ENCODE measurements at places on chromosomes 5 and 9.

DNA sequence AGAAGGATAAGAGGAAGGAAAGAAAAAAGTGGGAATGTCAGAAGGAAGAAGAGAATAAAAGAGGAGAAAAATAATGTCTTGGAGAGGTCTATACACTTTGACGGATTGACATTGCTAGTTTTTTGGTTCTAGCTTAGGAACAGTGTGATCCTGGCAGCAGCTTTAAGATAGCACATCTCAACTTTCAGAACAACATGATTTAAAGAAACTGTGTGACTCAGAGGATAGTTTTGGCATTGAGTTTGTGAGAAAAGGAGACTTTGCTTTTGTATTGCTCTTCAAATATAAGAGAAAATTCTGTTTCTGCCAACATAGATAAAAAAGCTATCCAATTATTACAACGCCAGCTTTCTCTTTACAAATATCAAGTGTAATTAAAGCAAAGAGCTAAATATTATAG is 260.7 kb upstream of the ARRDC3 start:
- DNase-seq = no peak

- no peak for DNase-seq
These were observed 56.0 kb upstream of the FAM174A start for GRCh38 chr5:100479079-100479688.

DNA sequence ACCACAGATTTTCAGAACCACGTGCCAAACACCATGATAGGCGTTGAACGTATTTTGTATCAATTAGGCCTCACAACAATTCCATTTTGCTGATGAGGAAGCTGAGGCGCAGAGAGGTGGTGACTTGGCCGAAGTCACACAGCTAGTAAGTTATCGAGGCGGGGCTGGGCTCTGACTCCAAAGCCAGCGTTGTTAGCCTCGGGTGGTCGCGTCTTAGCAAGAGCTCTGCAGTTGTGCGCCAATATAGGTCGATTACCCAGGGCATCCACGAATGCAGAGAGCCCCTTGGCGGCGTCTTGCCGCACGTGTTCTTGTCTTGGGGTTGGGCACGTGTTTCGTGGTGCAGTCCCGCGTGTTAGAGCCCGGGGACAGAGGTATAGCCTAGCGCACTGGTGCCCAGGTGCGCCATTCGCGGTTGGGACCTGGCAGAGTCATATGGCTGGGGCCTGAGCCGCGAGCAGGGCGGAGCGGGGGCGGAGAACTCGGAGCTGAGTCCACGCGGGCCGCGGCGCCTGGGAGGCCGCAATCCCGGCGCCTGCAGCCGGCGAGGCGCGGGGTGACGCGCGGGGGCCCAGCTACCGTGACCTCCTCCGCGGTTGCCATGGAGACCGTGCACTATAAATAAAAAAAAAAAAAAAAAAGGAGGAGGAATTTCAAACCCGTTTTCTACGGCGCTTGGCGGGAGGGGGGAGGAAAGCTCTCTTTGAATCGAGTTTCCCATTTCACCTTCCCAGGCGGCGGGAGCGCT is 62.3 kb downstream of the CXXC5 start:
- no peak for DNase-seq

- DNase-seq = no peak
These were observed 235.5 kb downstream of the TMEM161B start for GRCh38 chr5:88033191-88033590.

- DNase-seq = no peak
These were observed 437.8 kb downstream of the ARHGEF28 start for GRCh38 chr5:74063821-74064220.

DNA sequence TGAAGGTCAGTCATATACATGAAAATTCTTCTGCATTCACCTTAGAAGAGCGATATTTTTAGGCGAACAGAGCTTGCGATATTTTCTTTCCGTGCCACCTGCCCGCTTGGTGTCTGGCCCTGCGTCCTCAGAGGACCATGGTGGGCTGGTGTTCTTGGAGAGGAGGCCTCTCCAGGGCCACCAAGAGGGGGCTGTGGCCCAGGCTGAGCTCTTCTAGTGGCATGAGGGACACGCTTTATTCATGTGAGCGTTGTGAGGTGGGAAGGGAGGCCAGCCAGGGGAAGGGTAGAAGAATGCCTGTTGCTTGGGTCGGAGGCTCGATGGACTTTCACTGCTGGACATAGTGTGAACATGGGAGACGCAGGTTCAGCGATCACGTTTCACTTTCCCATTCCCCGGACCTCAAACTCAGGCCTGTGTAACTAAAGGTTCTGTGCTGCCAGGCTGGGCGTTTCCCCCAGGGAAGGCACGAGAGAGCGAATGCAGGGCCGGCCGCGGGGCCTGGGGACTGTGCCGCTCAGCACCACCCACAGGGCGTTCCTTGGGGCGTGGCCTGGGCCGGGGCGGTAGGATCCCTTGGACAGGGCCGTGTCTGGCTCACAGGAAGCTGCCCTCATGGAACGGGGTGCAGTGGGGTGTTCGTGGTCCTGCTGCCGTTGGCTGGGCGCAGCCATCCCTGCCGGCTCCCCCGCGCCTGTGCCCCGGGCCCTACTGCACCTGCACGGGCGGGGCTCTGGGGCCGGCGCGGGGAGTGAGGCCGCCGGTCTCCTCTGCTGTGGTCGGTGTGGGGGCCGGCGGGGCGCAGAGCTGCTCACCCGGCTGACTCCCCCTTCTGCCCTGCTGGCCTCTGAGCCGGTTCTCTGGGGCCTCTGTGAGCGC is 40.7 kb upstream of the CLPTM1L start:
- peak; percentile 25 for DNase-seq

GRCh38 chr5:39194466-39195136 is 24.8 kb downstream of the FYB1 start:
- no peak for DNase-seq

DNA sequence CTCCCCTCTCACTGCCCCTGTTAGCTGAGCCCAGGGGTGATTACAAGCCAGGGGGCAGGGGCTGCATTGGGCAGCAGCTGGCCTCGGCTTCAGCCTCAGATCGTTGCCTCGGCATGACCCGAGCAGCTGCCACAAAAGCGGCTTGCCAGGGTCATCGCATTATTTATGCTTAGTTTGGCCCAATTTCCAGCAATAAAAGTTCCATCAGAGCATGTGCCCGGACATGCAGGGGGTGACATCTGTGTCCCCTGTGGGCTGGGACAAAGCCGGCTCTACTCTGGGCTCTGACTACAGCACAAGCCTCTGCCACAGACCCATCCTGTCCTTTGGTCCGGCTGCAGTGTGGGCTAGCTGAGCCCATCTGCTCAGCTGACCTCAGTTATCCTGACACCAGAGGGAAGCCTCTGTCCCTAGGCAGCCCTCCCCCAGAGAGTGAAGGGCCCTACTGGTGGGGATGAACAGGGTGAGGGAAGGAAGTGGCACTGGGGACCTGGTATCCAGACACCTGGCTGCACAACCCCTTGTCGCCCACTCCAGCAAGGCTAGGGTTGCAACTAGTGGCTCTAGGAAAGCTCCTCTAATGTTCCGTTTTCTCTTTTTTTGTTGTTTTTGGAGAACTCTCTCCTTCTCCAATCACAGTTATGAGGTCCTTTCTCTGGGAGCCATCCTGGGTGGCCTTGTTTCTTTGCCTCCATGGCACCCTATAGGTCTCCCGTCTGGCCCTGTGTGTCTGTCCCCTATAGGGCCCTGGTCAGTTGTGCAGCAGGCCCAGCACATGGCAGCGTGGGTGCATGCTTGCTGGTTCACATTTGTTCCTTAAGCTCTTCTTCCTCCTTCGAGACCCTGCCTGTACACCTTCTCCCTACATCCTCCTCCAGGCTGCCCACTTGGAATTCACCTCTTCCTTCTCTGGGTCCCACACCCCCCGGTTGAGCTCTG is 13.3 kb upstream of the GADD45G start:
- no peak for DNase-seq

DNA sequence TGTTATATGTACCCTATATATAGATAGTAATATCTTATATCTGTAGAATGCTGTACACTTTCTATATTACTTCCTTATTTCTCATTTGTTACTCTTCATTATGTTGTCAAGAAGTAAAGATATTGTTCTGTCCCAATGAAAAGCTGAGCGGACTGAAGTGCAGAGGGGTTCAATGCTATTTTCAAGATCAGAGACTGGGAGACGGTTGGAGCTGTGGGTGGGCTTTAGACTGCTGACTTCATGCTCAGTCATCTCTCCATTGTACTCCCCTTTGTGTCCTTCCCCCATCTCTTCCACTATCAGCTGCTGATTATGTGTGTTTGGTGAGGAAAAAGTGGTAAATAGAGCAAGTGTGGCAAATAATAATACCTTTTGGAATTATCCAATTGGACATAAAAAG is 532.3 kb upstream of the ZNF608 start:
- DNase-seq = no peak

DNA sequence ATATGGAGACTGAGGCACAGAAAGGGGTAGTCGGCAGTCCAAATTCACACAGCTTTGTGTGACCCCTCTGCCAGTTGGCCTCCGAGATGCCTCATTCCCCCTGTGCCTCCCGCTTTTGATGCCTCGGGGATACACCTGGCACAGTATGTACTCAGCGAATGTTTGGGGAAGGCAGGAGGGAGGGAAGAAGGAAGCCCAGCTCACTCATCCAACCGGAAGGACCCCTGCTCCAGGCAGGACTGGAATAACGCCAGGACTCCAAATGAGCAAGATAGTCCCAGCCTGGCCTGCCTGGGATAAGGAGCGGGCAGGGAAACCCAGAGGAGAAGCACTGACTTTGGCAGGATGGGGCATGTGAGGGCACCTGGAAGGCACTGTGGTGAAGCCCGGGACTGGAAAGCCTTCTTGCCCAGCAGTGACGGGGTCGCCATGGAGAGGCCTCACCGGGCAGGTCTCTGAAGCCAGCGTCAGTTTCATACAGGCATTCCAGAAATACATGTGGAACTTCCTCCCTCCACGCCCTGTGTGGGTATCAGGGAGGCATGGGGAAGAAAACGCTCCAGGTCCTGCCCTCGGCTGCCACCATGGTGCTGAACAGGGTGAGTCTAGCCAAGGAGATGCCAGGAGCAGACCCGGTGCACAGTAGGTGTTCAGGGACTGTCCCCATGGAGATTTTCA is 20.3 kb downstream of the LMX1B start:
- DNase-seq = no peak

- no peak for DNase-seq
These were observed 15.4 kb upstream of the NPR2 start for GRCh38 chr9:35776018-35776417.

DNA sequence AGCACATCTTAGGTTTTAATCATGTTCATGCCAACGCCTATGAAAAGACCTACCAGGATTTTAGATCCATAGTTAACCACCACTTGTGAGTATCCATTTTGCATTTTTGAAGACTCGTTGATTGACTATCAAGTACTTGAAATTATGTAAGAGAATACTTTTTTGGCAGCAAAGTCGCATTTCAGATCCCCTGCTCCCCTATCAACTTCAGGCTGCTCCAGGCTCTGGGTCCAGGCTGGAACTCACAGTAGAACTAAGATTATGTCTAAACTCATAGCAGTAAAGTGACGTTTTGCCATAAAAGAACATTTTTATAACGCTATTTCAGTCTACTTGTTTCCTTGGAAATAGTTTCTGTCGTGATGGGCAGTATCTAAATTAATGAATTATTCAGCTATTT is 267.7 kb downstream of the FANCC start:
- no peak for DNase-seq

DNA sequence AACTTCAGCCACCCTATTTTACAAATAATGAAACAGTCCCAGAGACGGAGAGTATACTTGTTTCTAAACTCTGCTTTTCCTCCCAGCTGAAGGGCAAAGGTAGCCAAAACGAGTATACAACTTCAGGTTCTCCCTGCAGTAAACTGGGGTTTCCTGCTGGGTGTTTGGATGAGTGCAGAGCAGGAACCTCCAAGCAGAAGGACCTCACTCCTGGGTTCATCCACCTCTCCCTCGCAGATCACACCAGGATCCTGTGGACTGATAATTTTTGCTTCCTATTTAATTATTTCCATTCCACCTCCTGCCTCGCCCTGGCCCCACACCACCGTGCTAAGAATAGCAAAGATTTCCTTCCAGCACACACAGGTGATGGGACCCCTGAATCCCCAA is 2.0 kb upstream of the FOXB2 start:
- no peak for DNase-seq

GRCh38 chr9:115715666-115716065 is 437.9 kb upstream of the PAPPA start:
- DNase-seq = no peak

DNA sequence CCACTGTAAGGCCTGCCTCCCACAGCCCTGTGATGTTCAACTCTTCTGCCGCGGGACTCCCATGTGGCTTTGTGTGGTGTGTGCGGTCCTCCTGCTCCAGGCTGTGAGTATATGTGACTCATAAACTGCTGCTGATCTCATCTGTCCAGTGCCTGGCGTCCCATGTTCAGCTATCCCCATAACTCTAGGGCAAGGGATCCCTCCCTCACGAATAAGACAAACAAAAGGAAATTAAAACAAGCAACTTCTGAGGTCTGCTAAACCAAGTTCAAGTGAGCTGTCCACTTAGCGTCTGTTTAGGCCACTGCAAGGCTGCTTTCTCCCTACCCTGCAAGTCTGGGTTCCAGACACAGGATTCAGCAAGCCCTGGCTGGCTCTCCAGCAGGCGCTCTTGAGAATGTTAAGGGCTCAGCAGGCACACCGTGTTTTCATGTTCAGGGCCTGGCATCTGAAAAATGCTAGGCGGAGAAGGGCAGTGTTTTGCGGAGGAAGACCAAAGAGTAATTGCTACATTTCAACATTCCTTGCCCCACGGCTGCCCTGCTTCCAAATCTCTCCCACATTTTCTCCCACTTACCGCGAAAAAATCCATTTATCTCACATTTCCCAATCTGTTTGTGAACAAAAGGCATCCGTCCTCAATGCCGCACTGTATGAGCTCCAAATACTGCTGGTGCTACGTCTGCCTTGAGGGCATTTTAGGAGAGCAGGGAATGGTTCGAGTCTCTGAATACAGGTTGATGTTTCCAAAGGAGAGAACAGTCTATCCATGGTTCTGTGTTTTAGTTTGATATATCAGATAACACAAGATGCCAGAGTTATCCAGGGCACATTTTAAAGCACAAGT is 280.2 kb downstream of the SEMA5A start:
- no peak for DNase-seq

DNA sequence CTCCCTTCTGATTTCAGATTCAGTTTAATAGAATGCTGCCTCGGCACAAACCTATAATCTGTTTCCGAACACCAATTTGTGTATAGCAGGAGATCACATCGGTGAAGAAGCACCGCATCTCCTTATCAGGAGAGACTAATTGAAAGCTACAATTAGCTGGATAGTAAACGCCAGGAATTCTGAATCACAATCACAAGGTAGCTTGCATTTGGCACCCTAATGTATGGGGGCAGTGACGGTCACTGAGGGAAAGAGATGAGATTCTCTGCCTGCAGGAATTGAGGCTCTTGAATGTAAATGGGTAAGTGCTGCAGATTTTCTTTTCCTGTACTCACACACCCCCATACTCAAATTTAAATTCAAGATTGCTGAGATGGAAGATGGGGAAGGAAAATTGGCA is 373.6 kb upstream of the ZNF608 start:
- no peak for DNase-seq

GRCh38 chr5:66080664-66081063 is 63.4 kb upstream of the SREK1 start:
- no peak for DNase-seq

DNA sequence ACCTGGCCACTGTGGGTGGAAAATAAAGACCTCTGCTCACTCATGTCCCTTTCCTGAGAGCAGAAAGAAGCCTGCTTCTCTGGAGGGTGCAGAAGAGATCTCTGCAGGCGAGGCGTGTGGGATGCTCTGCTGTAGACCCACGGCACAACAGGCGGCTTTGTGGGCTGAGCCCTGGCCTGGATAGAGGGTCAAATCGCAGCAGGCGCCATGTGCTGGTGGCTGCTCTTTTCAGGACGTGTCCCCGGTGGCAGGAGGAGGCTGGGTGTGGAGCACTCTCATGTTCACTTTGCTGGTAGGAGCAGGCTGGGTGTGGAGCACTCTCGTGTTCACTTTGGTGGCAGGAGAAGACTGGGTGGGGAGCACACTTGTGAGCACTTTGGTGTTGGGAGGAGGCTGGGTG is 35.1 kb downstream of the IRX4 start:
- DNase-seq = no peak

Measured in thoracic aorta (tissue), 2 donors.